ENCODE measurements at places on chromosomes 16 and 17.

DNA sequence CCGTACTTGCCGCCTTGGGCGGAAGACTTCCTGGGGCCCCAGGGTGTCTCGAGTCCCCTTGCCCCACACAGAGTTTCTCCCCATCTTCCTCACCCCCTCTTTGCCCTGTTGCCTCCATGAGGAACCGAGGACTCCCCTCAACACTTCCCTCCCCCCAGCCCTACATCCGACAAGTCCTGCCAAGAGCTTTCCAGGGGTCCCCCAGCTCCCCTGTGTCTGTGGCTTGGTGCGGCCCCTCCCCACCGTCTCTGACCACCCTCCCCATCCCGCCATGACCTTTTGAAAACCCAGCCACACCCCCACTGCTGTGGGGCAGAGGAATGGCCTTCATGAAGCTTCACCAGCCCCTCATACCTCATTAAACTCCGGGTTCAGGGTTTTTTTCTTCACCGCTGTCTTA, 11.4 kb downstream of the SCGB1C2 start:
- no peak overlapping the region for H3K27ac ChIP-seq
- no peaks in the 10 kb centered on the region for H3K36me3 ChIP-seq
- no peak for DNase-seq
- H3K27me3 ChIP-seq, result no peaks in the 10 kb centered on the region

DNA sequence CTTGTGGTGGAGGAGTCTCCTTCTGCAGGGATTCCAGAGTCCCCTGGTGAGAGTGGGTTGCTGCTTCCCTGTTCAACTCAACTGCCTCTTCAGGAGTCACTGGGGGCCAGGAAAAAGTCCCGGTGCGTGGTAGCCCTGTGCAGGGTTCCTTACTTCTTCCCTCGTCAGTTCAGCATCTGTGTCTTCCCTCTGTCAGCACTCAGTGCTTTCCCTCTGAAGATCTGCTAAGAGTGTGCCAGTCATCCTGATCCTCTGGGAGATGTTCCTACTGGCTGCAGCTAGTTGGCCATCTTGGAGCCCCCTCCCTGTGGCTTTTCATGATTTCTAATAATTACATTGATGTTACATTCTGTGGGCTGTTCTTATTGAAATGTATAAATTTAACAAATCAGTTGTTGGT, 36.5 kb downstream of the NF1 start:
- H3K4me3 ChIP-seq, result no peak overlapping the region
- no peak overlapping the region for H3K27ac ChIP-seq
- H3K4me1 ChIP-seq, result no peaks in the 10 kb centered on the region
- no peaks in the 10 kb centered on the region for H3K27me3 ChIP-seq
- no peak for DNase-seq

DNA sequence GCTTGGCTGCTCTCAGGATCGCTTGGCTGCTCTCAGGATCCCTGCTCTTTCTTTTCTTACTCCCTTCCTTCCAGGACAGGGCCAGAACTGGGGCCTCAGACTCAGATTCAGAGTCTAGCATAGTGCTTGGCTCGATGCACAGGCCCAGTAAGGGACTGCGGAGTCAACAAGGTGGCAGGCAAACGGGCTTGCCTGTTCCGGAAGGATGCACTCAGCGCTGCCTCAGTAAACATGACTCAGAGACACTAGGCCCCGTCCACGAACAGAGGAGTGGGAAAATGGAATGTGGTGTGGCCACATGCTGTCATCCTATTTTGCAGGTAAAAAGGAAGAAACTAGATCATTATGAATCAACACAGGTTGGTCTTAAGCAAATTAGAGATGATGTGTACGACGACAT, 9.8 kb downstream of the SPHK1 start:
- no peak overlapping the region for H3K4me3 ChIP-seq
- H3K27ac ChIP-seq, result no peak overlapping the region
- H3K27me3 ChIP-seq, result no peaks in the 10 kb centered on the region
- H3K4me1 ChIP-seq, result no peaks in the 10 kb centered on the region
- DNase-seq, result no peak

- peaks cover 10% of the 10 kb centered on the region for H3K4me1 ChIP-seq
- H3K27me3 ChIP-seq, result no peaks in the 10 kb centered on the region
- no peak overlapping the region for H3K4me3 ChIP-seq
- no peak for DNase-seq
- no peaks in the 10 kb centered on the region for H3K36me3 ChIP-seq
Observed at GRCh38 chr17:69943058-69943457, 132.0 kb upstream of the KCNJ16 start.

DNA sequence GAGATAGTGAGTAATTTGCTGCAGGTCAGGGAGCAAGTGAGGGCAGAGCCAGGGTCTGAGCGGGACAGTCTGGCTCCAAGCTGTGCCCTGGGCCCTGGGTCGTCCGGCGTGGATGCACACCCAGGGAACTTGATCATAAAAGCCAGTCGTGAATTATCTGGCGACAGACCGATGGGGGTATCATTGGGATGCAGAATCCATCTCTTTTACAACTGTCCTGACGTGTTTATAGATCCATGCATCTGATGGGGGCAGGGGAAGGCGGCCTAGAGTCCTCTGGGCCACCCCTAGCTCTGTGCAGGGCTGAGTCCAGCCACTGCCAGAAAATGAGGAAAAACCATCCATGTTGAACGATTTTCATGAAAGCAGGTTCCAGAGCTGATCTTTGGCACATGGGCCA, 332.8 kb downstream of the C16orf95 start:
- H3K27me3 ChIP-seq, result no peaks in the 10 kb centered on the region
- DNase-seq, result no peak
- H3K36me3 ChIP-seq, result no peaks in the 10 kb centered on the region

GRCh38 chr16:76639685-76640289, 362.6 kb downstream of the CNTNAP4 start:
- no peak overlapping the region for H3K27ac ChIP-seq
- no peak overlapping the region for H3K4me3 ChIP-seq
- no peaks in the 10 kb centered on the region for H3K36me3 ChIP-seq
- no peaks in the 10 kb centered on the region for H3K27me3 ChIP-seq

DNA sequence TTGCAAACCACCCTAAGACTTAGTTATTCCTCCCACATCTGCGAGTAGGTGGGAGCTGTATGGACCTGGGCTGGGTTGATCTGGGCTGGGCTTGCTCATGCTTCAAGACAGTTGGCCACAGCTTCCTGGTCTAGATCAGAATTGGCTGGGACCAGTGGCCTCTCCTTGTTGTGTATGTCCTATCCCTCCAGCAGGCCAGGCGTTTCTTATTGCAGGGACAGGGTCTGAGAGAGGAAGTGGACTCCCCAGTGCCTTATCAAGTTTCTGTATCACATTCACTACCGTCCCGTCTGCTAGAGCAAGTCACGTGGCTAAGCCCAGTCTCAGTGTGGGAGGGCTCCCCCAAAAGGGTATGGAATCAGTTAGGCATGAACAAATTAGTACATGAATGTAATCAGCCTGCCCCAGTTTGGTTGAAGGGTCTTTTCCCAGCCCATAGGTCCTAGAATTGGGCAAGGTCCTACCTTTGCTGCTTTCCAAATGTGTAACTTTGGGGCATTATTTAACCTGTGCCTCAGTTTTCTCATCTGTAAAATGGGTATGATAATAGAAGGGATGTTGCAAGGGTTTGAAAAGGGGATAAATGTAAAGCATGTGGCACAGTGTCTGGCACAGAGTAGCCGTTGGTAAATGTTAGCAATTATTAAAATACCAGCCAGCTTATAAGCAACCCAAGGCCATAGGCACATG, 36.0 kb downstream of the NKD1 start:
- no peak overlapping the region for H3K4me3 ChIP-seq
- H3K4me1 ChIP-seq, result peaks cover 67% of the 10 kb centered on the region
- peak overlapping the region; percentile 86 for H3K27ac ChIP-seq
- peaks cover 4% of the 10 kb centered on the region for H3K36me3 ChIP-seq

- no peak overlapping the region for H3K27ac ChIP-seq
- DNase-seq, result no peak
- H3K4me1 ChIP-seq, result no peaks in the 10 kb centered on the region
- no peaks in the 10 kb centered on the region for H3K27me3 ChIP-seq
Observed at GRCh38 chr17:72380120-72380519, 259.3 kb downstream of the SOX9 start.

DNA sequence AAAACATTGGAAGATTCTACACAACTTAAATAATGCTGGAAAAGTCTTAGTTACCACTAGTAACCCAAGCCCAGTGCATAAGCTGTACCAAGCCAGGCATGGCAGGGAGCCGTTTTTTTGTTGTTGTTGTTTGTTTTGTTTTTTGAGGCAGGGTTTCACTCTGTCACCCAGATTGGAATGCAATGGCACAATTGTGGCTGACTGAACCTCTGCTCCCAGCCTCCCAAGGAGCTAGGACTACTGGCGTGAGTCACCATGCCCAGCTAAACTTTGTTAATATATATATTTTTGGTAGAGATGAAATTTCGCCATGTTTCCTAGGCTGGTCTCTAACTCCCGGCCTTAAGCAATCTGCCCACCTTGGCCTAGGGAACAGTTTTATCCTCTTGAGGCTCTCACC, 564 bp upstream of the TMIGD1 start:
- no peak overlapping the region for H3K27ac ChIP-seq
- H3K4me1 ChIP-seq, result no peaks in the 10 kb centered on the region
- H3K36me3 ChIP-seq, result no peaks in the 10 kb centered on the region

DNA sequence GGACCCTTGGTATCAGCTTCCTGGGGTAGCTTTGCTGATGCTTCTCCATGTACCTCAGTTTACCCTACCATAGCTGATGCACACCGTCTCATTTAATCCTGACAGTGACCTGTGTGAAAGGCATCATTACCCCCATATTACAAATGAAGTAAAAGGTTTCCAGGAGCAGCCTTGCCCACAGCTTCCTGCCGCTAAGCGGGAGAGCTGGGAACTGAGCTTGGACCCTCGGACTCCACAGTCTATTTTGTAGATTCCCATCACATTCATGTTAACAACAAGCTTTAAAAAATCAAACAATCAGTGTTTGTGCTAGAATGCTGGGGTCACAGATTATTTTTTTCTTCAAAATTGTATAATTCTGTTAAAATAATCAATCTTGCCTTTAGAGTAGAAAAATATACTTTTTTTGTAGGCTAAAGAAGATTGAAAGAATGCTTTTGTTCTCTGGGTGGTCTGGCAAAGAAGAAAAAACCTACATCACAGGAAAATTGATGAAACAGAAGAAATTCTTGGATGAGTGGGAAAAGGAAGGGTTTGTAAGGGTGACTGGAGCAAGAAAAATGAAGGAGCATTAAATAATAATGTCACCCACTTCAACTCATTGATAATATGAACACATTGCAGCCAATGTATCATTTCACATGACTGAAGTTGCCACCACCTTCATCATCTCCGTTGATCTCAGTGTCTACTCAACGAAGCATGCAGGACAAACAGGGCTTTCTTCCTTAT, 9.5 kb upstream of the USP10 start:
- no peaks in the 10 kb centered on the region for H3K27me3 ChIP-seq
- no peak overlapping the region for H3K27ac ChIP-seq
- no peaks in the 10 kb centered on the region for H3K4me1 ChIP-seq
- H3K4me3 ChIP-seq, result no peak overlapping the region

GRCh38 chr16:86396422-86396821, 113.9 kb upstream of the FOXF1 start:
- no peaks in the 10 kb centered on the region for H3K36me3 ChIP-seq
- no peak for DNase-seq
- no peak overlapping the region for H3K27ac ChIP-seq
- H3K4me3 ChIP-seq, result no peak overlapping the region
- no peaks in the 10 kb centered on the region for H3K4me1 ChIP-seq

DNA sequence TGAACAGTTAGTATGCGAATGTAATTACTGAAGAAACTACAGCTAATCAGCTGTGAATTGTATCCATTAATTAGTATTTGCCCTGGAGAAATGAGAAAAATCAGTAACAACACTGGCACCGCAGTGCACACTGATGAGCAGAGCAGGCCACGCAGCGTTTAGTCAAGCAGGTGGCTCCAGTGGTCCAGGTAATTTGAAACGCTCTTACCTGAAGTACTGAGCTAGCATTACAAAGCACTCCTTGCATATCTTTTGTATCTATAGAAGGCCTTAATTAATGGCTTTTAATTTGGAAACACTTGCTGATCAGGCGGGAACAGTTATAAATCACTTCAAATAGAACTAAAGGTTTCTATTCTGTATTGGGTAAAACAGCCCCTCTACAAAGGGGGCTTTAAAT, 76.4 kb downstream of the TOX3 start:
- no peaks in the 10 kb centered on the region for H3K4me1 ChIP-seq
- no peaks in the 10 kb centered on the region for H3K36me3 ChIP-seq
- H3K27ac ChIP-seq, result no peak overlapping the region
- H3K27me3 ChIP-seq, result no peaks in the 10 kb centered on the region
- no peak overlapping the region for H3K4me3 ChIP-seq

GRCh38 chr16:46832757-46833459, 1.9 kb upstream of the C16orf87 start:
- peaks cover 11% of the 10 kb centered on the region for H3K4me1 ChIP-seq
- H3K27ac ChIP-seq, result no peak overlapping the region
- H3K27me3 ChIP-seq, result no peaks in the 10 kb centered on the region
- no peak for DNase-seq
- no peaks in the 10 kb centered on the region for H3K36me3 ChIP-seq

DNA sequence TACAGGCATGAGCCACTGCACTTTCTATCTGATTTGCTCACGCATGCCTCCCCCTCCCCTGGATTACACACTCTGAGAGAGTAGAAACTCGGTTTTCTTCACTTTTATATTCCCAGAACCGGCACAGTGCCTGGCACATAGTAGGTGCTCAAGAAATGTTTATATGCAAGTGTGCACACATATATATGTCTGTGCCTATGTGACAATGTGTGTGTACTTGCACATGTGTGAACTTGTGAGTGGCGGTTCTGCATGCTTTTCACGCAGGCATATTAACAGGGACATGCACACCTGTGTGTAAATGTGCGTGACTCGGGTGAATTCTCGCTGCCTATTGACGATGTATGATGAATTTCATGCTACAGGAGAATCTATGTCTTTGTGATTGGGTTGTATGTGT, 22.1 kb upstream of the IL21R start:
- no peaks in the 10 kb centered on the region for H3K36me3 ChIP-seq
- no peak for DNase-seq
- no peaks in the 10 kb centered on the region for H3K4me1 ChIP-seq
- H3K4me3 ChIP-seq, result no peak overlapping the region
- H3K27ac ChIP-seq, result no peak overlapping the region

DNA sequence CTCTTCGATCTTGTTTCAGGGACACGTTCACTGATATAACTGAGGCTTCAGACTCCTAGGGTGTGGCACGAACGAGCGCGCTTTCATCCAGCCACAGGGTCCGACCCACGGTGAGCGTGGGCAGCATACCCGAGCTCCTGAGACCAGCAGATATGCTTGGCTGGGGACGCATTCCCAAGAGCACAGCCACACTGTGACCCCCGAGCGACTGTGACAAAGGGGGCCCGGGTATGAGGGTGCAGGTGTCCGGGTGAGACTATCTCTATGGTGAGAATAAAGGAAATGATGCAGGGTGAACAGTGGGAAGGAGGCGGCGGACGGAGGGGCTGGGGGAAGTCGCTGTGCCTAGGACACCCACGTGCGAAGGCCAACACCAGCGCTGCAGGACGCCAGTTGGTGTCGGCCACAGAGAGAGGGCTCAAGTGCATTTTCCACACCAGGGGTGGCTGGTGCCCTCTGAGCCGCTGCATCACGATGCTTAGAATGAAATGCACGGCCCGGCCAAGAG, 17.6 kb downstream of the RPH3AL start:
- H3K4me3 ChIP-seq, result no peak overlapping the region
- H3K27ac ChIP-seq, result no peak overlapping the region
- H3K4me1 ChIP-seq, result no peaks in the 10 kb centered on the region
- H3K36me3 ChIP-seq, result no peaks in the 10 kb centered on the region
- DNase-seq, result no peak
- no peaks in the 10 kb centered on the region for H3K27me3 ChIP-seq

Data from thoracic aorta (tissue), 2 donors.